ENCODE measurements at places on chromosomes 12 and 14.

DNA sequence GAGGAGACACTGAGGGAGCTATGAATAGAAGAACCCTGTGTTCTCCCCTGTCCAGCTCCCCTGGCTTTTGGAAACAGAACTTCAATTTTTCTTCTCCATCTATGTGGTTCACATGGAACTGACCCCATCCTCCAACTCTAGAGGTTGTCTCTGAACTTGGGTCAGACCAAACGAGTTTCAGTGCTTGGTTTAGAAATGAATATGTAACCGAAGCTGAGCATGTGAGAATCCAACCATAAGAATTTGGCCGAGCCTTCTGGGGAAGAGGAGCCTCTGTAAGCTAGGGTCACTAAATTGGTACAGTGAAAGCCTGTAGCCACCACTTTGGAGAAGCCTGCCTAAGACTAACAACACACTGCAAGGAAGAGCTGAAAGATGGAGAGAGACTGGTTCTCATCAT is 464.4 kb downstream of the ZFP36L1 start:
- H3K27me3 ChIP-seq = no peaks in the 10 kb centered on the region
- no peaks in the 10 kb centered on the region for H3K4me1 ChIP-seq
- no peak for DNase-seq
- H3K36me3 ChIP-seq = no peaks in the 10 kb centered on the region
- no peak overlapping the region for H3K4me3 ChIP-seq
- H3K27ac ChIP-seq = no peak overlapping the region

- no peaks in the 10 kb centered on the region for H3K4me1 ChIP-seq
- H3K36me3 ChIP-seq = no peaks in the 10 kb centered on the region
- no peak for DNase-seq
- no peaks in the 10 kb centered on the region for H3K27me3 ChIP-seq
Observed at GRCh38 chr12:19778797-19779196, 339.5 kb downstream of the AEBP2 start.

- H3K4me1 ChIP-seq = peaks cover 44% of the 10 kb centered on the region
- no peak overlapping the region for H3K27ac ChIP-seq
- H3K36me3 ChIP-seq = no peaks in the 10 kb centered on the region
- no peak for DNase-seq
Observed at GRCh38 chr14:32514236-32514635, 185.1 kb downstream of the AKAP6 start.

GRCh38 chr12:42935756-42936155 is 346.2 kb upstream of the PRICKLE1 start:
- H3K27me3 ChIP-seq = no peaks in the 10 kb centered on the region
- DNase-seq = no peak
- H3K27ac ChIP-seq = no peak overlapping the region
- H3K36me3 ChIP-seq = no peaks in the 10 kb centered on the region
- peaks cover 14% of the 10 kb centered on the region for H3K4me1 ChIP-seq
- no peak overlapping the region for H3K4me3 ChIP-seq

GRCh38 chr12:103278329-103278728 is 217.4 kb downstream of the C12orf42 start:
- H3K4me1 ChIP-seq = no peaks in the 10 kb centered on the region
- no peak for DNase-seq
- no peaks in the 10 kb centered on the region for H3K27me3 ChIP-seq
- H3K4me3 ChIP-seq = no peak overlapping the region
- no peaks in the 10 kb centered on the region for H3K36me3 ChIP-seq

DNA sequence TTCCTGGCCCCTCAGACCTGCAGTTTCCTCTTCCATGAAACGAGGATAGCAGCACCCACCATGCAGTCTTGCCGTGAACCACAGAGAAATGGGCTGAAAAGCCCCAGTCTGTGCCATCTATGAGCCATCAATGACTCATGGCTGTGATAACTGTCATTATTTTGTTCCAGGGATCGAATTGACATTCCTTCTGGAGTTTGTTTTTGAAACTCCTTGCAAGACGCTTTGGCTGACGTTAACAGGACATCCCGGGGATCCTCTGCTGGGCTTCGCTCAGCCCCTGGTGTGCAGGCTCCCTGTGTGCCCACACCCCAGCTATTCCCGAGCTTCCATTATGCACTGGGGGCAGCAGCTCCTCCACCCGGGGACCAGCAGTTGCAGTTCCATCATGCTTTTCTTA is 33.8 kb downstream of the MMAB start:
- H3K27ac ChIP-seq = no peak overlapping the region
- peaks cover 25% of the 10 kb centered on the region for H3K36me3 ChIP-seq
- no peak for DNase-seq
- no peaks in the 10 kb centered on the region for H3K4me1 ChIP-seq
- H3K4me3 ChIP-seq = no peak overlapping the region

- no peaks in the 10 kb centered on the region for H3K27me3 ChIP-seq
- H3K4me3 ChIP-seq = no peak overlapping the region
- H3K27ac ChIP-seq = no peak overlapping the region
- DNase-seq = no peak
- peaks cover 14% of the 10 kb centered on the region for H3K4me1 ChIP-seq
- H3K36me3 ChIP-seq = no peaks in the 10 kb centered on the region
Observed at GRCh38 chr14:89775151-89775550, 179.4 kb downstream of the EFCAB11 start.

DNA sequence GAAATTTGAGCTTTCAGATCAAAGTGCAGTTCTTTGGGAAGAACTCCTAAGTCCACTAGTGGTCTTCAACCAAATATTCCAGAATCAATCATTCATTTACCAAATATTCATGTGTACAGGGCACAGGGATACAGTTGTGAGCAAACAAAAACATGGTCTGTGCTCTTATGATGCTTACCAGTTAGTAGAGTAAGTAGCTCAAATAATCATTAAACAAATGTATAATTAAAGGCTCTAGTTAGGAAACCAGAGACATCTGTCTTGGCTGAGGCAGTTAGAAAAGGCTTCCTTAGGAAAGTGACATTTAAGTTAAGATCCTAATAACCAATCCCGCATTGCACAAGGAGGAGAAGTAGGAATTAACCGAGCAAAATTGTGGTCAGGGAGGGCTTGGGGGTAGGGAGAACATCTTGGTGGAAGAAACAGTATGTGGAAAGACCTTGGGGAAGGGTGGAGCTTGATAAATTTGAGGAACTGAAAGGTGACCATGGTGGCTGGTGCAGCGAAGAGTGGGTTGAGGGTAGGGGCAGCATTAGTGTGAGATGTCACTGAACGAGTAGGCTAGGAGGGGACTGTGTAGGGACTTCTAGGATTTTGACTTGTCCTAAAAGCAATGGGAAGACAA is 40.0 kb downstream of the PEBP1 start:
- H3K4me1 ChIP-seq = no peaks in the 10 kb centered on the region
- H3K36me3 ChIP-seq = peaks cover 99% of the 10 kb centered on the region
- H3K4me3 ChIP-seq = no peak overlapping the region

DNA sequence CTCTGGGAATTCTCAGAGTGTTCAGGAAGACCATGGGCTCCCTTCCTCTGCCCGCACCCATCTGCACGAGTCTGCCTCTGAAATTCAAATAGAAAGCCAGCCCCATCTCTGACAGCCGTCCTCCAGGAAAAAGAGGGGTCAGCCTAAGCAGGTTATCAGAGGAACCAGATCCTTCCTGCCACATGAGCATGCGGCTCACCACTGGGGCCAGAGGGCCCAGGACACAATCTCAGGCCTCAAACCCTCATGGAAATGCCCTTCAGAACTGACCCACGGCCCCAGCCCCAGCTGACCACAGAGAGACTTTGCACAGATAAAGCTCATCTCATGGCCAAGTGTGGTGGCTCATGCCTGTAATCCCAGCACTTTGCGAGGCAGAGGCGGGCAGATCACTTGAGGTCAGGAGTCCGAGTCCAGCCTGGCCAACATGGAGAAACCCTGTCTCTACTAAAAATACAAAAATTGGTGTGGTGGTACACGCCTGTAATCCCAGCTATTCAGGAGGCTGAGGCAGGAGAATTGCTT is 23.2 kb downstream of the PXN start:
- H3K4me3 ChIP-seq = no peak overlapping the region
- H3K27me3 ChIP-seq = no peaks in the 10 kb centered on the region
- peak overlapping the region; percentile 21 for H3K27ac ChIP-seq
- no peaks in the 10 kb centered on the region for H3K36me3 ChIP-seq
- no peak for DNase-seq
- H3K4me1 ChIP-seq = peaks cover 91% of the 10 kb centered on the region

- H3K4me3 ChIP-seq = no peak overlapping the region
- peaks cover 4% of the 10 kb centered on the region for H3K27me3 ChIP-seq
- H3K4me1 ChIP-seq = no peaks in the 10 kb centered on the region
- DNase-seq = no peak
- H3K27ac ChIP-seq = no peak overlapping the region
Observed at GRCh38 chr12:45093051-45093450, 42.2 kb upstream of the DBX2 start.

- no peak overlapping the region for H3K4me3 ChIP-seq
- DNase-seq = peak; percentile 39
- no peaks in the 10 kb centered on the region for H3K27me3 ChIP-seq
- peaks cover 20% of the 10 kb centered on the region for H3K4me1 ChIP-seq
- no peak overlapping the region for H3K27ac ChIP-seq
- H3K36me3 ChIP-seq = no peaks in the 10 kb centered on the region
Observed at GRCh38 chr12:19437996-19438395, 1.3 kb upstream of the AEBP2 start.

DNA sequence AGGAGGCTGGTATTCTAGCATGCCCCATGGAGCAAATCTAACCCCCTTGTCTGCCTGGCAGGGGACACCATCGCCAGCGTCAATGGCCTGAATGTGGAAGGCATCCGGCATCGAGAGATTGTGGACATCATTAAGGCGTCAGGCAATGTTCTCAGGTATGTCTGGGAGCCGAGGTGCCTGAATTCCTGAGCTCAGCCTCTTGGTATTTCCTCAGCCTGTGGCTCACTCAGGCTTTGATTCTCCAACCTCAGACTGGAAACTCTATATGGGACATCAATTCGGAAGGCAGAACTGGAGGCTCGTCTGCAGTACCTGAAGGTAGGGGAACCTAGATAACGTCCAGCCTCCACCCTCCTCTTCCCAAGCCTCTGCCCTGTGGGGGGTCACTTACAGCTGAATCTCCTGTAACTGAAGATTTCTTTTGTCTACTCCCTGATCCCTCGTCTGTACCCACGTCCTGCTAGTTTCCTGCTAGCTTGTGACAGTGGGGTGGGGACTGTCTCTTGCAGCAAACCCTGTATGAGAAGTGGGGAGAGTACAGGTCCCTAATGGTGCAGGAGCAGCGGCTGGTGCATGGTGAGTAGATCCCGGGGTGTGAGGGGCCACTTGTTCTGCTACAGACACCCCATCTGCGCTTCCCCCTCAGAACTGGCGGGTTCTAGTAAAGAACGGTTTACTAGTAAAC is 7.0 kb downstream of the TAMALIN start:
- H3K4me1 ChIP-seq = peaks cover 30% of the 10 kb centered on the region
- no peak overlapping the region for H3K27ac ChIP-seq
- DNase-seq = no peak
- H3K27me3 ChIP-seq = no peaks in the 10 kb centered on the region

GRCh38 chr14:105944632-105945610 is 418.5 kb downstream of the TMEM121 start:
- H3K27me3 ChIP-seq = no peaks in the 10 kb centered on the region
- H3K36me3 ChIP-seq = no peaks in the 10 kb centered on the region
- H3K4me1 ChIP-seq = peaks cover 5% of the 10 kb centered on the region
- no peak overlapping the region for H3K4me3 ChIP-seq
- DNase-seq = no peak
- no peak overlapping the region for H3K27ac ChIP-seq

DNA sequence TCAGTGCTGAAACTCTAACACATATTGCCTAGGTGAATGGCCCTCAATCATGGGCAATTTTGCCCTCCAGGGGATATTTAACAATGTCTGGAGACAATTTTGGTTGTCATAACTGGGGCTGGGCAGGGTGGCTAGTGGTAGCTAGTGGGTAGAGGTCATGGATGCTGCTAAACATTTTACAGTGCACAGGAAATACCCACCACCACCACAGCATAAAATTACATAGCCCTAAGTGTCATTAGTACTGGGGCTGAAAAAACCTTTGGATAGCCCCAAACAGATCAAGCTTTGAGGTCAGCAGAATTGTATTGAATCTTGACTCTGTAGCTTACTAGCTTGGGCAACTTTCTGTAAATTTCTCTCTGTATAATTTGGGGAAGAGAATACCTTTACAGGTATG is 758.0 kb downstream of the BCL11B start:
- H3K36me3 ChIP-seq = no peaks in the 10 kb centered on the region
- no peak overlapping the region for H3K27ac ChIP-seq
- peaks cover 4% of the 10 kb centered on the region for H3K4me1 ChIP-seq
- DNase-seq = peak; percentile 37
- no peaks in the 10 kb centered on the region for H3K27me3 ChIP-seq

GRCh38 chr14:69299286-69300035 is 39.5 kb downstream of the GALNT16 start:
- H3K27ac ChIP-seq = no peak overlapping the region
- H3K4me3 ChIP-seq = no peak overlapping the region
- no peaks in the 10 kb centered on the region for H3K36me3 ChIP-seq
- DNase-seq = no peak
- H3K27me3 ChIP-seq = no peaks in the 10 kb centered on the region

DNA sequence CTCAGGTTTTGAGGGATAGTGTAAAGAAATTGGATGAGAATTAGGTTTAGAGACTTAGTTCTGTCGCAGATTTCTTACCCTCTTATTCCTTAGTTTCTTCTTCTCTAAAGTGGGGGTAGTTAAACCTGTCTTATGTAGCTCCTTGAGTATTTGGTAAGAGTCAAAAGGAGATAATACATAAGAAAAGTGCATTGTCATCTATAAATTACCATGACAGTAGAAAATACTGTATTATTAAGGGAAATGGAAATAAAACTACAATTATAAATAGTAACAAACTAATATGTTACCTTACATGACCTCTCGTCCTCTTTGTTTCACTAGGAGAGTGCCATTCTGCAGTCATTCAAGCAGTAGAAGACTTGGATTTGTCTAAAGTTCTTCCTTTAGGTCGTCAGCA is 49.0 kb downstream of the UTP20 start:
- H3K27me3 ChIP-seq = no peaks in the 10 kb centered on the region
- no peaks in the 10 kb centered on the region for H3K4me1 ChIP-seq
- H3K4me3 ChIP-seq = no peak overlapping the region
- no peak for DNase-seq
- peaks cover 74% of the 10 kb centered on the region for H3K36me3 ChIP-seq

DNA sequence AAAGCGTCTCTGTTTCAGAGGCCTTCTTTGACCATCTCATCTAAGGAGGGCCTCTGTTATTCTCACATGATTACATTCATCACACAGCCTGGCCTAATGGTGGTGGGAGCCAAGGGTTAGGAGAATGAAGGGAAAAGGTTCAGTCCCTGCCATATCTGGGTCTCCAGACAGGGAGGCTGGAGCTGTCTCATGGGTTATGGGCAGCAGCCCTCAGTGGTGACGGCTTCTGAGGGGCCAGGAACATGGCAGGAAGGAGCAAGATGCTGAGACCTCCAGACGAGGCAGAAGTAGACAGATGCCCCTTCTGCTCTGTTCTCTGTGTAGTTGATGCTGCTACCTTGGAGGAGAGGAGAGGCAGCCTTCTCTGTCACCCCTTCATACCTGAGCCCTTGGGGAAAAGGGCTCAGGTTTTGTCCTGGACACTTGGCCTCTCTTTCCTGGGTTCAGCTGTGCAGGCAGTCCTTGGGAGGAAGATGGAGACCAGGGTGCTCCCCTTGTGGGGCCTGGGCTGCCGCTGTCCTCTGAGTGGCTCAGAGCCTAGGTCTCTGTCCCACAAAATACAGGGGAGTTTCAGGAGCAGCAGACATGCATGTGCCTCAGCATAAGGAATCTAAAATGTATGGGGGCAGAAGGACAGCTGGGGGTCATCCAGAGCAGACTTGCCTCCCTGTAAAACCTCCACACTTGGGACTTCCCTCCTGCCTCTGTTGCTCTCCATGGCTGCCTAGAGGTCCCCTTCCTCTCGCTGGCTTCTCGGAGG is 3.6 kb downstream of the IFI27L2 start:
- peaks cover 8% of the 10 kb centered on the region for H3K36me3 ChIP-seq
- peak; percentile 89 for DNase-seq
- H3K4me3 ChIP-seq = no peak overlapping the region
- no peak overlapping the region for H3K27ac ChIP-seq
- no peaks in the 10 kb centered on the region for H3K27me3 ChIP-seq
- H3K4me1 ChIP-seq = peaks cover 20% of the 10 kb centered on the region
